Natural killer cell (primary cell): ENCODE measurements at places on chromosomes 11 and 22.

DNA sequence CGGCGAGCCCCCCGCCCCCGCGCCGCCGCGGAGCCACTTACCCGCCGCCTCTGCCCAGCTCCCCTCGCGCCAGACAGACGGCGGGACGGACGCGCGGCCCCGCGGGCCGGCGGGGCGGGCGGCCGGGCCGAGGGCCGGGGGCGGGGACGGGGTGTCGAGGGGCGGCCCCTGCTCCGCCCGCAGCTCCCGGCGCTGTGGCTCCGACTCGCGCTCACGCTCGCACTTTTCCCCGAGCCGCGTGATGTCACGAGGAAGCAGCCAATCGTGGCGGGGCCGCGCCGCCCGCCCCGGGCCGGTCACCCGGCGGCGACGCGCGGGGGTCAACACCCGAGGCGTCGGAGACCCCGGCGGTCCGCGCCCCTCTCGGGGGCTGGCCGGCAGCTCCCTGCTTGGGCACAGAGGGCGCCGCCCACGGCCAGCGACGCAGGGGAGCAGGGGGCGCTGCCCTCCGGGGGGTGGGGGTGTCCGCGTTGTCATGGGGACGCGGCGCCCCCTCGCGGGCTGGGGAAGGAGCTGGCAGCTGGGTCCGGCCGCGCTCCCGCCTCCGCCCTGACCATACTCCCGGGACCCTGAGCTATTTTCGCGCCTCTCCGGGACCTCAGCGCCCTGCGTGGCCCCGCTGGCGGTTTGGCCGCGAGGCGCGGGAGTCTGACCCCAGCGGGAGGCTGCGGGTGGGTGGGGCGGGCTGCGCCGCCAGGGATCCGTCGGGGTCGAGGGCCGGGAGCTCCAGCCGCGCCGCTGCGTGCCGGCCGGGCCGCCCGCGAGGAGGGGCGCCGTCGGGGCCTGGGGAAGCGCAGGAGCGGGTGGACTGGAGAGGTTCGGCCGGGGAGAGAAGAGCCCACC, at the start of gene CHRM4:
CHRM4 (minus strand) TSS at position 199 of the 843 bp plus-strand sequence. CDS start 5,219 bp downstream, outside the sequence.
- no peak for DNase-seq

- DNase-seq: no peak
Observed at GRCh38 chr22:20218987-20219386, 49.1 kb downstream of the RTN4R start.

DNA sequence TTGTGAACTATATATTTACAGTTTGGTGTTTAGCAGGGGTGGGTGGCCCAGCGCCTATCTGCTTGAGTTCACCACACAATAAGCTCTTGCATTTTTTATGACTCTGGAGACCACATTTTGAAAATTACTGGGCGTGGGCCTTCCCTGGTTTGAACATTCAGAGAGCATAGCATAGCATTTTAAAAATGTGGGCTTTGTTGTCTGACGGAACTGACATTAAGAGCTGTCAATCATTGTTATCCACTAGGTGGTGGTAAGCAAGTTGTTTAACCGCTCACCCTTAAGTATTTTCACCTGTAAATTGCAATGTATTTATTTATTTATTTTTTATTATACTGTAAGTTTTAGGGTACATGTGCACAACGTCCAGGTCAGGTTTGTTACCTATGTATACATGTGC, 1.0 kb downstream of the NLRP14 start:
- DNase-seq: no peak

DNA sequence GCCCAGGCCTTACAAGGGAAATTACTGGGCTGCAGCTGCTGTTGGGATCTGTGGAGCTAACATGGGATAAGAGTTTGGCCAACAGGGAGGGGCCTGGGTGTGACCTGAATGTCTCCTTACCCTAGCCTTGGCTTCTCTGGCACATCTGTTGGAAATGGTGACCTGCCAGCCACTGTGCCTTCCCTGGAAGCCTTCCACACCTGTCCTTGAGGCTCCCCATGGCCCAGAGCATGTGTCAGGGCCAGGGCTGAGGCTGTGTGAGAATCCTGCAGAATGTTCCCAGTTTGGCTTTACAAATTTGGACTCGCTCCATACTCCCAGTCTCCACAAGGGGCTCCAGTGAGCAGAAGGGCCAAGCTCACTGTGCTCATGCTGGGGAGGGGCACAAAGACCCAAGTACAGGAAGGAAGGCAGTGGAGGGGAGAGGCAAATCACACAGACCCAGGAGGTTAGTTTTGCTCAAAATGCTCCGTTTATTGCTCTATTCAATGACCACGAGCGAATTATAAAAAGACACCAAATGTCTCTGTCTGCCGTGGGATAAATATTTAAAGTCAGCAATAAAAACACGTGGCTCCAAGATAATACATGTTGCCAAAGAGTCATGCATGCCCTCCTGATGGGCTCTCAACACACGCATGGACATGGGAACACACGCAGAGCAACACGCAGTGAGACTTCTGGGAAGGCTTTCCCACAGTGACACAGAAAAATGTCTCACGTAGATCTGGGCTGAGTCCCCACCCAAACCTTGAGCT, 1.7 kb upstream of the IGSF22 start:
- no peak for DNase-seq

DNA sequence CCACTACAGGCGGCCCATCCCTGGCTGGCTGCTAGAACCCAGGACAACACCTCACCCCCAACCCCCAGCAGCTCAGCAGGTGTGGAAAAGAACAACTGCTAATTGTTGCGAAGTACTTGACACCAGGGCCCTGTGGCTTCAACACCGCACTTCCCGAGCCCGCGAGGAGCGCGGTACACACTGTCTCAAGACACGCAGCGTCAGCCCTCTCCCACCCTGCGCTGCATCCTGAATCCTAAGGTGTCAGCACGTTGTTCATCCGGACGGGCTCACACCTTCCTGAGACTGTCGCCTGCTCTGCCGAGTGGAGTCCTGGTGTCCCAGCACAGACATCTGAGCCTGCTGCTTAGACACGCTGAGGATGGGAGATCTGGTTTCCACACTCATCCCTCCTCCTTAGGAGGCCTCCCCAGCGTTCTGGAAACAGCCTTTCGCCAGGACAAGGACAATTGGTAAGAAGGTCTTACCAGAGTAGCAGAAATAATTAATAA, 1336.2 kb downstream of the BRD1 start:
- no peak for DNase-seq

GRCh38 chr11:30596832-30597231, 10.7 kb upstream of the MPPED2 start:
- DNase-seq: no peak

- DNase-seq: no peak
Observed at GRCh38 chr11:77647654-77648305, 10.2 kb upstream of the CLNS1A start.

DNA sequence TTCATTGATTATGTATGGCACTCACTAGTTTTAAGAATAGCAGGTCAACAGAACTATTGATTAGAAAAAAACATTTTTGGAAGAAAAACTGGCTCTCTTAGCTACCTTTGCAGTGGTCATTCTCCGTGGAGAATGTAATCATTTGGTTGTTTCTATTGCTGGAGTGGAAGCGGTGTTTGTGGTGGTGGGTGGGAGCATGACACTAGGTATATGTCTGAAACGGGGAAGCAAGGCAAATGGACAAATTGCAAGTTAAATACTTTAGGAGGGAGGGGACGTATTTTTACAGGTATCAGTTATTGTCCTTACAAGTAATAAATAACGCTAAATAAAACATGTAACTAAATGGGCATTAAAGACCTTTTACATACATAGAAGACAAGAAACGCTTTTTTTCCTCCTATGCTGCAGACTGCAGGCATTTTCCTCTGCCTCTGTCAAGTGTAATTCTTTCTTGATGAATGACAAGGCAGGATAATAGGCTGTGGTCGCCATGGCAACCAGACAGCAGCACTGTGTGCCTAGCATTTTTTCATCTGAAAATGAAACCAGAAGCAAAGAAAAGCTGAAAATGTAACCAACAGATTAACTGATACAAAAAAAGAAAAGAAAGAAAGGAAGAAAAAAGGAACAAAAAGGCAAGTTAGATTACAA, 46.2 kb downstream of the BLID start:
- no peak for DNase-seq

DNA sequence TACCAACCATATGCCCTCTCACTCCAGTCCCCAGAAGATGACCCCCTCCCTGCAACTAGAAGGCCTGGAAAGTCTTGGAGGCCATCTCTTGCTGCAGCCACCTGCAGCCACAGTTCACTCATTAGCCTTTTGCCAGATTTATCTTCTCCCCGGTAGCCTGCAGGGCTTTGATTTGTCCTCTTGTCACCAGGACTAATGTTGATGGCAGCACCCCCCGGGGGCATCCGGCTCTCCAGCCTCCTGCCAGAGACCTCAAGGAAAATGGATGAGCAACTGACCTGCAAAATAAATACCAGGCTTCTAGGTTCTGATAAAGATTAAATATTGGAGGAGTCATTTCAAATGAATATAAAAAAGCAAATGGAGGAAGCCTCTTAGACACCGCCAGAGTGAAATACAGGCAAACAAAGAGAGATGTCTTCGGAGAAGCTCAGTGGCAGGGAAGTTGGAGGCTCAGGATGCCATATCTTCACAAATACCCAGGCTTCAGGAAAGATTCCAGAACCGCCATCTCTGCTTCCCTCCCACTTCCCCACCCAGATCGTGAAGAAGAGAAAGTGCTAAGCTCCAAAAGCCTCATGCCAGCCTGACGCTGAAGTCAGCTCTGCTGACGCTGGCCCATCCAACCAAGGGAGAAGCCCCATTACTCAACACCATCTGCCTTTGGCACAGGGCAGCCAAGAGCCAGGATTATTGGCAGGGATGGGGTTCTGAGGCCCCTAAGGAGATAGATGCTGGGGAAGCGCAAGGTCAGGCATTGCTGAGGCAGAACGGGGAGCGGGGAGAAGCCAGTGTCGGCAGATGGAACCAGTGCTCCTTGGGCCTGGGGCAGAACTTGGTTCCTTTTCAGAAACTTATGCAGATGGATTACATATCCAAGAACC, 362.7 kb downstream of the CADM1 start:
- DNase-seq: no peak

DNA sequence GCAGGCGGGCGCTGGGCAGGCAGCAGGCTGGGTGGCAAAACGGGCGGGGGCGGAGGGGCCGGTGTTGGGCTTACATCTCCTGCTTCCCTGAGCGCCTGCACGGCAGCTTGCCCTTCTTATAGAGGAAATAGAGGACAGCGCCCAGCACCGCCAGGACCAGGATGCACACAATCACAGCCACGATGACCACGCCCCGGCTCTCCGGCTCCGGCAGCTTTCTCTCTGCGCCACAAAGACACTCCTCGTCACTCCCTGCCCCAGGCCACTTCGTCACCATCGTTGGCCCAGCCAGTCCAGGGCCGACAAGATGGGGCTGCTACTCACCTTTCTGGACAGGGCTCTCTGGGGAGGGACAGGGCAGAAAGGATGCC, 6.3 kb downstream of the MCAM start:
- DNase-seq: no peak

GRCh38 chr22:37661160-37661924, 2.8 kb downstream of the PDXP start:
- no peak for DNase-seq

DNA sequence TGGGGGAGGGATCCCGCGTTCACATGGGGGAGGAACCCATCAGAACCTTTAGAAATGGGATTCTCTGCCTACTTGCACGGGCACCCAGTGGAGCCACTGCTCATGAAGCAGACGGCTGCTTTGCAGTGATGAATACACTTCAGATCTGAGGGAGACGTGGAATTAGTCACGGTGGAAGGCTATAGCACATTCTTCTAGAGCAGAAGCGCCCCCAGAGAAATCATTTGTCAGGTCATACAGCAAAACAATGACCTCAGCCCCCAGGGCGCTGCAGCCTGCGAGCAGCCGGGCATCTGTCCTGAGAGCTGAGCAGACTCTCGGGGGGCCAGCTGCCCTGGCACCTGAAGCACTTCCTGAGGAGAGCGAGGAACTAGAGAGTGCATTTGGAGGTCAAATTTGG, 12.7 kb downstream of the TP53AIP1 start:
- DNase-seq: no peak

GRCh38 chr11:45777127-45777969, 27.6 kb upstream of the SLC35C1 start:
- DNase-seq: no peak

DNA sequence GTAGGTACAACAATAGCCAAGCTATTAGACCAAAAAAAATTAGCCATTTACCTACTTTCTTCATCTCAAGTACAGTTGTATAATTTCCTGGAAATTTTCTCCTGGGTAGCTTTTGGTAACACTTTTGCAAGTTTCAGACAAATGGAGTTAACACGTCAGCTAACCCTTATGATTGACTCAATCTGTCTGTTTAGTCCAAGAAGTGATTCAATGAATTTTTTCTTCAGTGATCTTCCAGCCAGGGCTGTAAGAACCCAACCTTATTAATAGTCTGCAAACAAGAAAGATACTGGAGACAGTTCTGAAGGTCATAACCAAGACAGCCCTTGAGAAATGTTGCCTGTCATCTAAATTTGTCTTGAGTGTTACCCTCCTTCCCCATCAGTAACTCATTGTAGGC, 30.1 kb upstream of the FIBIN start:
- no peak for DNase-seq

- DNase-seq: no peak
Observed at GRCh38 chr22:29141078-29141688, 64.5 kb upstream of the EMID1 start.

- DNase-seq: no peak
Observed at GRCh38 chr11:112013497-112014164, 11.6 kb upstream of the DLAT start.

DNA sequence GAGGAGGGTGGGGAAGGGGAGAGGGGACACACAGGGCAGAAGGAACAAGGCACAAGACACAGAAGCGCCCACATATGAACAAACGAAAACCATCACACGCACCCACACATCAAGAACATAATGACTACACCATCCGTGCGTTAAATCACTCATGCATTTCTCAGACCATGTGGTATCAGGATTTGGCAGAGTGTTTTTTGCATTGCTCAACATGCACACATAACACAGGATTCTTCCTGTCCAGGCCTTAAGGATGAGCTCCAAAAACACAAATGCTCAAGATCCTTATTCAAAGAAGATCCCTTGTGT, 309.5 kb downstream of the CADM1 start:
- peak; percentile 7 for DNase-seq

DNA sequence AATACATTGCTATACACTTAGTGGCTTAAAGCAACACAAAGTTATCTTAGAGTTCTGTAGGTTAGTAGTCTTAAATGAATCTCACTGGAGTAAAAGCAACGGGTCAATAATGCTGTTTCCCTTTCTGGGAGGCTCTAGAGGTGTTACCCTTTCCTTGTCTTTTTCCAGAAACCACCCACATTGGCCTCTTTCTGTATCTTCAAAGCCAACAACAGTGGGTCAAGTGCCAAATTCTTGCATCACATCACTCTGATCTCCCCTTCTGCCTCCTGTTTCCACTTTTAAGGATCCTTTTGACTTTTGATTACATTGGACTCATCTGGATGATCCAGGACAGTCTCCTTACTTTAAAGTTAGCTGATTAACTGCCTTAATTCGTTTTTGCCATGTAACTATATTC, 93.6 kb downstream of the DDX10 start:
- no peak for DNase-seq
